ENCODE measurements at places on chromosomes 2 and 18.

GRCh38 chr2:10584242-10584753 lies 105.5 kb downstream of the NOL10 start:
- no peak for DNase-seq

GRCh38 chr2:54672590-54673456 lies 50.6 kb upstream of the EML6 start:
- DNase-seq, result no peak

DNA sequence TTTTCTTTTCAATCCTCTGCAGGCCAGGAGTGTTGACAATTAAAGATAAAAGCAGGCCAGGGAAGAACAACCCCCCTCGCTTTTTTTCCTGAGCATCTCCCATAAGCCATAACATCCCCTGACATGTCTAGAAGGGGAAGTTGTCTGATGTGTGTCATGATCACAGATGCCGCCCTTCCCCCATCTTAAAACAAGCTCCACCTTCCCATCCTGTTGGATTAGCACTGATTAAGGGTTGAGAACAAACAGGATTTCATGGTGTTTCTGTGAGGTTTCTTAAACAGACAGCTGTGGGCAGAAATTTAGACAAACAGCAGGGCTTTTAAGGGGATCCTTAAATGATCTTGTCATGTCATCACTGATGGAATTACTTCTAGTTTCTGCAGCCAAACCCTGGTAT lies 59.4 kb upstream of the UPP2 start:
- no peak for DNase-seq

GRCh38 chr18:74019864-74020263 lies 127.8 kb downstream of the FBXO15 start:
- DNase-seq, result no peak

DNA sequence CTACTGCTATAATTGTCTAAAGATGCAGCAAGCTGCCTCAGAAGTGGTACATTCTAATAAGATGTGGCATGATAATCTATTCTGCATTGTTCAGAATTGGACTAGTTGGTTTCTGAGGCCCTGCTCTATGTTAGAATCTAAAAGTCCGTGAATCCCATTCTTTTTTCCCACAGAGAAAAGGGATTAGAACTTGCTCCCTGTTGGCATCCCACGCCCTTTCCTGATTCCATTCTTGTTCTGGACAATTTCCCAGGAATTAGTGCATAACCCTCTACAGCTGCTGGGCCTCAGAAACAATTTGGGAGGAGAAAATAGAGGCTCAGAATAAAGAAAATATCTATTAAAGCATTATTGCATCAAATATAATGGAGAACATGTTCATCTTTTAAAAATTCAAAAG lies 282.7 kb downstream of the NRXN1 start:
- no peak for DNase-seq

DNA sequence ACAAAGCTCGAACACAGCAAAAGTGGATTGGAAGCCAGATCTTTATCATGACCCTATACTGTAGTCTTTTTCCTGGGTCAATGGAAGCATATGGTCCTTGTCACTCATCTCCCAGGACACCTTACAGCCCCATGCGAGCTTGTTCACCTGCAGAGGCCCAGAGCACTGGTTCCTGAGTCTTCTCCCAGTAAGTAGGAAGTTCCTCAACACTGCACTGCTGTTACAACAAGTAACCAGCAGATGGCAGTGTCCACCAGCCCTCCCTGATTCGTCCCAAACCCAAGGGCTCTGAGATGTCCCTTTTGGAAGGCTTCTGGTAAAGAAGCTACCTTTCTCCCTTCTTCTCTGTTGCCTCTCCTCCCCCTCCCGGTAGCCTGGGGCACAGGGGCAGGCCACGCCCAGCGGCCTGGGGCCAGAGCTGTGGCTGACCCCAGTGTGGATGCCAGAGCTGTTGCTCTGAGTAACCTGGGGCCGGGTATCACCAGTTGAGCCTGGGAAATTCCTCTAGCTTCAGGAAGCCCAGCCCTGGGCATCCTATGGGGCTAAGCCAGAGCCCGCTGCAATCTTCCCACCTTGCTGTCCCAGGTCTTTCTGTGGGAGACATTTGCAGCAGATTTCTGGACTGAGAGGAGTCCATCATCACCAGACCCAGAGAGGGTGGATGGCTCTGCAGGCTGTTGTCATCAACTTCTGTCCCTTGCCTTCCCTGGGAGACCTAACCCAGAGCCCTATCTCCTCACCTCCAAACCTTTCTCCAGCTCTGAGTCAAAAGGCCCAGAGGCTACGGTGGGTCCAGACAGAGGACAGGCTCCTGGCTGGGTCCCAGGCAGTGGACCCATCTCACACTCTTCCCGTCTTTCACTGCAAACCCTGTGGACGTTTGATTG lies 5.3 kb upstream of the GDF7 start:
- no peak for DNase-seq

DNA sequence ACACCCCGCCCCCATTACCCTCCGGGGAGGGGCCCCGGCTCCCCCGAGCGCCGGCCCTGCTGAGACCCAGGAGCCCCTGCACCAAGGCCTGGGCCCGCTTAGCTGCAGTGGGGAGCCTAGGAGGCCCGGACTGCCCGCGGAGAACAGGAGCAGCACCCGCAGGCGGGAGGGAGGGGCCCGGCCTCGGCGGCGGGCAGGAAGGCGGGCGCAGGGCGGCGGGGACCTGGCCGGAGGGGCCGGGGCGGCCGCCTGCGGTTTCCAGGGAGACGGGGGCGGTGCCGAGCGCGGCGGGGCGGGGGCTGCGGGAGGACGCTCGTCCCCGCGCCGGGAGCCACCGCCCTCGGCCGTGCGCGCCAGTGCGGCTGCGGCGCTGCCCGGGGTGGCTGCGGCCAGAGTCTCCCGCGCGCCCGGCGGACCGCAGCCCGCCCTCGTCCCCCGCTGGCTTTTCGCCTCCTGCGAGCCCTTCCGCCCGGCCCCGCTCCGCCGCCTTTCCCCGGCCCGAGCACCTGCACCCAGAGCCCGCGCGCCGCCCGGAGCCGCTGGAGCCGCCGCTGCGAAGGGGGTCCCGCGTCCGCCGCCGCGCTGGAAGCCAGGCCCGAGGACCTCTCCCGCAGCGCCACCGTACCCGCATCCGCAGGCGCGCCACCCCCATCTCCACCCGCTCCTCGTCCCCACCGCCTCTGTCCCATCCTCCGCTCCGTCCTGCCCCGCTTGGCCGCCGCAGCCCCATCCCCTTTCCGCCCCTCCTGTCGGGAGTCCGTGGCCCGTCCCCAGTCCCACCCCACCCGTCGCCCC lies 17.2 kb downstream of the GPC1 start:
- no peak for DNase-seq

DNA sequence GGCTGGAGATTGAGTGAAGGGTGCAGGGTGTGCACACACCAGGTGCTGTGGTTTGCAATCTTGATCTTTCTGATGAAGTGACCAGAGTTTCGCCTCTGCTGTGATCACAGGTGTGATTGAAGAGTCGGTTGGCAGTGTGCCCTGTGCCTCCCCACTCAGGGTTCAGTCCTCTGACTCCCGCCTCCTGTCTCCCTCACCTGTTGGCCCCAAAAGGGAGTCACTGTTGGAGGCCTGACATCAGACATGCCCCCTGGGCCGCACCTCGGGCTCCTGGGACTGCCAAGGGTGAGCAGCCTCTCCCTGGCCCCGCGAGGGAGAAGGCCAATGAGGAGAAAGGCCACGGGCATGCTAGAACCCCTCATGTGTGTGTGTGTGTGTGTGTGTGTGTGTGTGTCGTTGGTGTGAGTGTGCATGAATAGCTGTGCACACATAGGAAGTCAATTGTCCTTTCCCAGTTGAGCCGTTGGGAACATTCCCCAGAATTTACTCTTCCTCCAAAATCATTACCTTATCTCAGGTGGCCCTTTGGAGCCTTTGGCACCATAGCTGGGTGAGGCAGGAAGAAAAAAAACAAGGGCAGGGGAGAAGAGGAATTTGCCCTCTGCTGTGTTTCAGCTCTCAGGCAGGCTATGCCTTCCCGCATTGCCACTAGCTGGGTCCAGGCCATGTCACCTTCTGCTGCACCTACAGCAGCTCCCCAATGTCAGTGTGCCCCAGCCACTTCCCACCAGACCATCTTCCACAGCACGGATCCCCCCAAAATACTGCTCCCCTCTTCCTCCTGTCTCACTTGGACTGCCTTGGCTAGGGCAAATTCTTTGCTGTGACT lies 78.1 kb upstream of the LAPTM4A start:
- no peak for DNase-seq

DNA sequence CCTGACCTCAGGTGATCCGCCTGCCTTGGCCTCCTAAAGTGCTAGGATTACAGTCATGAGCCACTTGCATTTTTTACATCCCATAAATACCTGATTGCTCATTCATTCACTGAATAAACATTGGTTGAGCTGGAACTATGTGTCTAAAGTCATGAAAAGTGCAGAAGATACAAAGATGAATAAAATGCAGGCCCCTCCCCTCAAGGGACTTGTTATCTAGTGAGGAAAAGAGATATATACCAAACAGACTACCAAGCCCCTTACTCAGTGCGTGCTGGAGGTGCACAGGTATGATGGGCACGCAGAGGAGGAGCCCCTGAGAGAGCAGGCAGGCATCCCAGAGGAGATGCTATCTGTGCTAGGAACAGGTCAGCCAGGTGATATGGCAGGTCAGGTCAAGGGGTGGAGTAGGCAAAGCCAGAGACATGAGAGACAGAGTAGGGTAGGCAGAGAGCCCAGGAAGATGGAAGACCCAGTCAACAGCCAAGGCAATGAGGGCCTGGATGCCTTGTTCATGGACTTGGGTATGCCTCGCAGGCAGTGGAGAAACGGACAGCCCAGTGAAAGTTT lies 7.7 kb downstream of the FHL2 start:
- DNase-seq, result no peak

GRCh38 chr2:171160119-171160955 lies at the start of gene TLK1:
Gene TLK1, minus strand, starts transcription at chr2:171160893. Its CDS starts 465 bp downstream, at chr2:171160428.
- no peak for DNase-seq

GRCh38 chr2:25042321-25043240 lies 705 bp downstream of the EFR3B start:
- no peak for DNase-seq

GRCh38 chr2:225337183-225337582 lies 62.3 kb upstream of the NYAP2 start:
- no peak for DNase-seq

- no peak for DNase-seq
Measured at GRCh38 chr18:23810396-23810795, 121.1 kb downstream of the LAMA3 start.

Data from iPS DF 6.9 (cell line).